ENCODE measurements at places on chromosomes 2 and 18. TPM values are rescaled to one million over a fixed set of nuclear protein-coding genes. Genes with fewer than 3 reads are reported as not detected.
A peak's percentile ranks its signal among the peaks of the same experiment; 100 is the strongest.

The INHBB gene
- not detected for polyA plus RNA-seq

The FIGN gene
- polyA plus RNA-seq, result not detected

The BMP10 gene
- polyA plus RNA-seq, result not detected

The MTIF2 gene
- 10.6 TPM for polyA plus RNA-seq

The PSTPIP2 gene
- polyA plus RNA-seq, result 37.7 TPM

The SETBP1 gene
- not detected for polyA plus RNA-seq

GRCh38 chr18:8717011-8717770, 11.8 kb downstream of the MTCL1 start:
- no peak for DNase-seq

DNA sequence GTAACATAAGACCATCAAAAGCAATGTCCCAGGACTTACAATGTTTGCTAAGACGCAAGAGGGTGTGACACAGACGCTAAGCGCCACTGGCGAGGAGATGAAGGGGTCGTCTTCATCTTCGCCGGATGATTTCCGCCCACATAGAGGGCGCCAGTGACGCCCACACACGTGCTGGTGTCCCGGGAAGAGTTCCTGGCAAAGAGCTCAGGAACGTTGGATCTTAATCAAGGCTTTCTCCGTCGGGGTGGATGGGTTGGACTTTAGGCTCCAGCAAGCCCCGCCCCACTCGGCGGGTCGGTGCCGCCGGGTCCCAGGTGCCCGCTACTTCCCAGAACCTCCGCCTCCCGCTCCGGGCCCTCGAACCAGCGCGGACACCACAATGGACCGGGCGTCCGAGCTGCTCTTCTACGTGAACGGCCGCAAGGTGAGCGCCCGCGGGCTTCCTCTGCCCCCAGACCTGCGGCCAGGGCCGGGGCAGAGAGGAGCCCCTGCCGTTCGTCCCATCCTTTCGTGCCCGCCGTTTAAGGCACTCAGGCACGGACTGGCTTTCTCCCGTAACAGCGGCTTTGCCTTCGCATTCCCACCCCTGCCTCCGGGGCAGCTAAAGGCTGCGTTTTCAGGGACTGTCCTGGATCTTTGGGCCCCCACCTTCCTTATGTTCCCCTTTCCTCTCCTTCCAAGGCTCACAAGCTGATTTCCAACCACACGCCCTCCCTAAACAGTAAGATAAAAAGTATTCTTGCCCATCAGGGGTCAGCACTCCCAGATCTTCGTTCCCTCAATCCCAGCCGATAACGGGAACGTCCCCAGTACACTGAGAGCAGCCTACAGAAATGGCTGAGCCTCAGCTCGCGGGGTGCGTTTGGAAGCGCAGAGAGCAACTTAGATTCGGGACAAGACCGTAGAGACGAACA, at the start of gene AOX1:
Gene AOX1 (plus strand): TSS at position 285 of the 914 bp plus-strand sequence. CDS start 95 bp downstream, at position 380.
- DNase-seq, result peak; percentile 5

DNA sequence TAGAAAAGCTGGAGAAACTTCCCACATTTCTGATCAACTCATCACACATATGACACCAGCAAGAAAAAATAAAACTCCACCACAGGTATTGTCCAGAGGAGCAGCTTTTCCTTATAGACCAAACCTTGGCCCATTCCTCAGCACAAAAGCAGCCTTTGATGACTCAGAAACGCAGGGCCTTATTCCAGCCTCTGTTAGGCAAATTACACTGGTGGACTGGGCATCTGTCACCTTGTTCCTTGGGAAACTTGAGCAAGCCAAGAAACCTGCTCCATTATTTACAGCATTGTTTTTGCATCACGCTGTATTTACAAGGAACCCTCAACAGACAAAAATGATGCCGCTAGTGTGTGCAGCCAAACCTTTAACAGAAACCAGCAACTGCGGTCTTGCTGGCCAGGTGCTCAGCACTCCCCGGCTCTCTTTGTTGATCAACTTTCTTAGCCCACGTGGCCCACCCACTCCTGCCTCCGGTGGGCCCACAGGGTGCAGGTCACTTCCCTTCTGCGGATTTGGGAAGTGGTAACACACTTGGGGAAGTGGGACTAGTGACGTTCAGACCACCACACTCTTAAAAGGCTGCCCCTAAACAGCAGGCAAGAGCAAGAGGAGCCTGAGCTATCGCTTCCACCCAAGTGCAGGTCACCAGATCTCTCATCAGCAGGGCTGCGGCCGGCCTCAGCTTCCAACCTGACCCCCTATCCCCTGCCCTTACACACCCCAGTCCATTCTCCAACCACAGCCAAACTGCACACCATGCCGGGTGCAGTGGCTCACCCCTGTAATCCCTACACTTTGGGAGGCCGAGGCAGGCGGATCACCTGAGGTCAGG, 1.5 kb downstream of the AP1S3 start:
- peak; percentile 6 for DNase-seq

DNA sequence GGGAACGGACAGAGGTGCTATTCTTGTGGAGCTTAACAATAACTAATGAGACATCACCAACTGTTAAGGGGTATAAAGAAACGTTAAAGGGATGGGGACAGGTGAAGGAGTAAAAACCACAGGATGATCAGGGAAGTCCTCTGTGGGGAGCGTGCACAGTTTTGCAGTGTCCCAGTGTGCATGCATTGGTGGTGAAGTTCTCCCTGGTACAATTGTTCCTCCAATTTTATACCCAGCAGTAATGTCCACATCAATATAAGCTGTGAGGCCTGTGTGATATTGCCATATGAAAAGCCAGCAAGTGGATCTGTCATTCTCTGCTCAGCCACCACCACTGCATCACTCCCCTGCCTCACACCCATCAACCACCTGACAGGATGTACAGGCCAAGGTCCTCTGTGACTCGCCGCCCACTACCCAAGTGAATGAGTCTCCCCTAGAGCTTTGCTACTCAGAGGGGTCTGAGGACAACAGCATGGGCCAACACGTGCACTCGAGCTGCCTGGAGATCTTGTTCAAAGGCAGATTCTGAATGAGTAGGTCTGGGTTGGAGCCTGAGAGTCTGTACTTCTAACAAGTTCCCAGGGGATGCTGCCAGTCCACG, 4.6 kb downstream of the MLPH start:
- no peak for DNase-seq

- no peak for DNase-seq
Observed at GRCh38 chr2:26915316-26915715, 55.1 kb upstream of the MAPRE3 start.

- peak; percentile 79 for DNase-seq
Observed at GRCh38 chr2:230326453-230327417, at the start of gene SP140L. SP140L (plus strand) TSS chr2:230327193; CDS start chr2:230327270, 77 bp downstream.

GRCh38 chr18:55584201-55584600, 3.8 kb downstream of the TCF4 start:
- DNase-seq, result no peak

DNA sequence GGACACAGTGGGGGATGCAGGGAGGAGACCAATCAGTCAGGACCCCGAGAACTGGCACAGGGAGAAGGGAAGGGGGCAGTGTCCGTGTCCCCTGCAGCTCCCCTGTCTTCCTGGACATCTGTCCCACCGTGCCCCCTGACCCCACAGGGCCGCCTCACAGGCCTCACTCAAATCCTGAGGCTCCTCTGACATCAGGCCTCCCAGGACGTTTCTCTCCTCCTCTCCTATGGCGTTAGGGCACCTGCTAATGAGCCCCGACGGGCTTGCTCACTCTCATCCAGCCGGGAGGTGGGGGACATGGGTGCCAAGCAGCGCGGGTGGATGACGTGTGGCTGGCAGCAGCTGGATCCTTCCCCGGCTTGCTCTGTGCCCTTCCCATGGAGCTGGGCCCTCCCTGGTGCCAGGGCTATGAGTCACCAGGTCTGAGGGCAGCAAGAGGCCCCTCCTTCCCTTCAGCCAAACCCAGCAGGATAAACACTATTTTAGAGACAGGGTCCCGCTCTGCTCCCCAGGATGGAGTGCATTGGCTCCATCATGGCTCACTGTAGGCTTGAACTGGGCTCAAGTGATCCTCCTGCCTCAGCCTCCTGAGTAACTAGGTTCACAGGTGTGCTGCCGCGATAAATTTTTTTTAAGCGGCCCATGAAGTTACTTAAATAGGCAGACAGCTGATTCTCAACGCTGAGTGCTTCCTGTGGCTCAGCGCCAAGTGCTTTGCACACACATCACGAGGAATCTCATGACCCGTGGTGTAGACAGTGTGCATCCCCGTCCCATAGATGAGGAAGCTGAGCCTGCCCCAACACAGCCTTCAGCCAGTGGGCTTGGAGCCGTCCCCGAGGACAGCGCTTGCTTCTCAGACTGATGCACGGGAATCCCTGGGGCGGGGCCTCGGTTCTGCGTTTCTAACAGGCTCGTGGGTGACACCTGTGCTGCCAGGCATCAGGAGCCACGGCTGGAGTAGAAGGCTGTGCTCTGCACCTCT, 64.5 kb upstream of the HDAC4 start:
- no peak for DNase-seq

DNA sequence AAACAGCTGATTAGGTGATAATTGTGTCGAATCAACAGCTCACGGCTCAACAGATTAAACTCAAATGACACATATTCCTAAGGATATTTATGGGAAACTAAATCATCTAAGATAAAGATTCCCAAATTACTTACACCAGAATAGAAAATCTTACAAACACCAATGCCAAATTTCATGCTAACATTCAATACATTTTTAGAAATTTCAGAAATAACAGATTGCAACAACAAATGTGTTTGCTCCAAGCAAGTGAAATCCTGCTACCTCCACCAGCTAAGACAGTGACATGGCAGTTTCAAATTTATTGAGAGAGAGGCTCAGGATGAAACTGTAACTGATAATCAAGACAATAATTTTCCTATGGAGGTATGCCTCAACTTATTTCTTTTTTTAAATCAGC, 65.0 kb upstream of the EPB41L3 start:
- no peak for DNase-seq

GRCh38 chr2:200662727-200663126, 76.9 kb downstream of the AOX1 start:
- no peak for DNase-seq

GRCh38 chr2:196473617-196474016, 165.9 kb upstream of the CCDC150 start:
- DNase-seq, result no peak

Data from immature natural killer cell (primary cell).